ENCODE measurements at places on chromosomes 6 and 20.

- DNase-seq, result no peak
Measured at GRCh38 chr20:36969478-36970186, 18.1 kb upstream of the SAMHD1 start.

DNA sequence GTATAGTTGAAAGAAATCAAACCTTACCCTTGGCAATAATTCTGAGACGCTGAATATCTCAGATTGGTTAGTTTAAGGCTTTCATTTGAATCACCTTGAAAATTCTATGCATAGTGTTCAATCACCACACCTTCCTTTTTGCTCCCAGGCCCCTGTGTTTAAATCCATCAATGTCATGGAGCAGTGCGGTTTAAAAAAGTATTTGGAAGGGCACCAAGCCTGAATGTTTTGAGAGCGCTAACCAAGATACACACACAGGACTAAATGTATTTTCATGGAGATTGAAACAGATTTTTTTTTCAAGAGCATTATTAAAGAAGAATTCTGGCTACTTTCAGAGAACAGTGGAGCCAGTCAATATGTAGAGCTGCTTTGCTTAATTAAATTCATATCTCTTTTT lies 195.7 kb downstream of the CENPW start:
- no peak for DNase-seq

DNA sequence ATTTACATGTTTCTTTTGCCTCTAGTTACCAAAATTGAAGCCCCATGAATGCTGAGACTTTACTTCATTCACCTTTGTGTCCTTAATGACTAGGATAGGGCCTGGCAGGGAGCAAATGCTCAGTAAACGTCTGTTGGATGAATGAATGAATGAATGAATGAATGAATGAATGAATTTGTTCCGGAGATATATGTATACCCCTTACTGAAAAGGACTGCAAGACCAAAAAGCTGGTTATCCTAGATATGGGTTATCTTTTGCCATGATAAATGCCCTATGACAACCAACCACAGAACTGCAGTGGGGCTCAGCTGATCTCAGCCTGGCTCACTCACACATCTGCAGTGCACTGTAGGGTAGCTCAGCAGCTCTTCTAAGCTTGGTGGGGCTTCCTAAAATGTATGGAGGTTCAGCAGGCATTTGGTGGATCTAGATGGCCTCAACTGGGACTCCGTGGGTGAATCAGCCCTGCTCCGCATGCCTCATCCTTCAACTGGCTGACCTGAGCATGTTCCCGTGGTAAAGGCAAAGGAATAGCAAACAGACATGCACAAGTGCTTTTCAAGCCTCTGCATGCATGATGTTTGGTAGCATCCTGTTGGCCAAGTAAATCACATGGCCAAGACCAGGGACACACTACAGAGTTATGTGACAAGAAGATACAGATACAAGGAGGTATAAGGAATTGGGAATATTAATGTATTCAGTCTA lies 378.7 kb upstream of the SOX4 start:
- DNase-seq, result no peak

- DNase-seq, result no peak
Measured at GRCh38 chr6:7542065-7542873, 798 bp downstream of the DSP start.

DNA sequence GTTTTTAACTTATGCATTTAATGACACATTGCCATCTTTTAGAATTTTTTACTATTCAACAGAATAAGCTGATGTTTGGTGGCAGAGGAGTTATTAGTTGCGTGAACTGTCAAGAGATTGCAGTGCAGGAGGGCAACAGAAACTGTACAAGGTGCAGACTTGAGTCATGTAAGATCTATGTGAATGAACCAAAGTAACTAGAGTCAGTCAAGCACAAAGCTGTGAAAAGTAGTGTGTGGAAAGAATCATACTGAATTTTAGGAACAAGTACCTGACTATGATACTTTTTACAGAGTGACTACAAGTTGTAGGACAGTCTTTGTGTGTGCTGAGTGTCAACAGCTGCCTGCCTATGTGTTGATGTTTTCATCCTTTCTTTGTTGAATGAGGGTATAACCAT lies 2.7 kb upstream of the C6orf163 start:
- DNase-seq, result no peak

DNA sequence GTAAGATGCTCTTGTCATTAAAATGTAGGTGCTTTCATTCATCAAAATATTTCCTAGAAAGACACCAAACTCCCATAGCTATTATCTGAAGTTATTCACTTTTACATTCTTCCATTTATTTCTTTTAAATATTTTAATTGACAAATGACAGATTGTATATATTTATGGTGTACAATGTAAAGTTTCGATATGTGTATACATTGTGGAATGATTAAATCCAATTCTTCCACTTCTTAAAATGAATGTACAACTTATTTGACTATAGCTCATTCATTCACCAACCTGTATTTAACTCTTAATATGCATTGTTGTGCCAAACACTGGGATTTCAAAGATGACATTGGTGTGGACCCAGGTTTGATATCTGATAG lies 41.0 kb downstream of the CCN2 start:
- no peak for DNase-seq

DNA sequence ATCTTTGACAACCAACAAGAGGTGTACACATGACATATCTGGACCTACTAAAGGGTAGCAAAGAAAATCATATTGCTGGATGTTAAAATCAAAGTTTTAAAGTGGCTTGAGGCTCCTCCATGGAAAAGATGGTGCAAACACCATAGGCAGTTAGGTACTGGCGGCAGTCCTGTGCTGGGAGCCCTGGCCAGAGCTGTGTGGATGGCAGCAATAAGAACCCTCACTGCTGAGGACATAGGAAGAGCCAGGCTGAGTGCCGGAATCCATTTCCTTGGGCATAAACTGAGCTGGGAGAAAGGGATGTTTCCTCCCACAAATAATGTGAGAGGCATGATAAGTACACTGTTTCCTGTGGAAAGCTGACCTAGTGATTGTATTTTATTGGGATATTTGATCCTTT lies 89.9 kb downstream of the ARID1B start:
- DNase-seq, result no peak

GRCh38 chr20:59823030-59823423 lies 110.4 kb downstream of the SYCP2 start:
- DNase-seq, result no peak

DNA sequence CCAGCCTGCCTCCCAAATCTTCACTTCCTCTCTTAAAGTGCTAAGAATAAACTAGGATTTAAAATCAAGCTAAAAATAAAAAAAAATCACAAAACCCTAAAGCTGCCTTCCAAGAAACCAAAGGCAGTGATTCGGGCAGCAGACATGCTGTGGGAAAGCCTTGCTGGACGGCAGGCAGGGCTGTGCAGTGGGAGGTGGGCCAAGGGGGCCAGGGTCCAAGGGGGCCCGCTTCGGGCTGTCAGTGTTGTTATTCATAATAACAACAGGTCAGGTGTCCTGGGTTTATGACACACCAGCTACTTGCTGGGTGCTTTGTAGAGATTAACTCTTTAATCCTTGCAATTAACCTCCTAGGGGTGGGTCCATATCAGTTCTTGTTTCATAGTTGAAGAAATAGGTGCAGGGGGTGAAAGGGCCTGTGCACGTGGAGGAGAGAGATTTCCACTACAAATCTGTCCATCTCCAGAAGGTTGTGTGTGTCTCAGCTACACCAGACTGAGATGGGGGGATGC lies 40.4 kb downstream of the CD40 start:
- DNase-seq, result no peak

- no peak for DNase-seq
Measured at GRCh38 chr20:37385659-37386504, 39.9 kb downstream of the SRC start.

DNA sequence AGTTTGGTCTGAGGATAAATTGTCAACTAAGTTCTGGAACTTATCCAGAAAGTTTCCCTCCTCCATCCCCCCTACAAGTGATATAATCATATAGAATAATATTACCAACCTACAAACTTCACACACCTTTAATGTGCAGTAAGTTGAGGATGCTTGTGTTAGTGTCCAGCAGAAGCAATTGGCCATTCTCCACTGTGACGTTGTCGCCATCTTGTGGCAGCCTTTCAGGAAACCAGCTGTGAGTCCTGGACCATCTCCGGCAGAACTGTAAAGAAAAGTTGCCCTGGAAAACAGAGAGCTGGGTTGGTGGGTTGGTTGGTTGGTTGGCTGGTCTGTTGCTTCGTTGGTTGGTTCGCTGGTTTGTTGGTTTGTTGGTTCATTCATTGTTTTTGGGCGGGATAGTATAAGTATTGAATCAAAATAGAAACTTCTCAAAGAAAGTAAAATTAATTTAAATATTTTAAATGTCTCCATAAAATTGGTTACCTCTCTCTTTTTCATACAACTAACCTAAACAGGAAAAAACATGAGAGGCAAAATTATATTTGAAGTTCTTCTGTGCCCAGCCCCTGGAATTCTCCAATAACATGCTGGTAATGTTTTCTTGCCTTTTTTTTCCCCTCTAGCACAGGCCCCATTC lies 127.5 kb downstream of the PKHD1 start:
- no peak for DNase-seq

DNA sequence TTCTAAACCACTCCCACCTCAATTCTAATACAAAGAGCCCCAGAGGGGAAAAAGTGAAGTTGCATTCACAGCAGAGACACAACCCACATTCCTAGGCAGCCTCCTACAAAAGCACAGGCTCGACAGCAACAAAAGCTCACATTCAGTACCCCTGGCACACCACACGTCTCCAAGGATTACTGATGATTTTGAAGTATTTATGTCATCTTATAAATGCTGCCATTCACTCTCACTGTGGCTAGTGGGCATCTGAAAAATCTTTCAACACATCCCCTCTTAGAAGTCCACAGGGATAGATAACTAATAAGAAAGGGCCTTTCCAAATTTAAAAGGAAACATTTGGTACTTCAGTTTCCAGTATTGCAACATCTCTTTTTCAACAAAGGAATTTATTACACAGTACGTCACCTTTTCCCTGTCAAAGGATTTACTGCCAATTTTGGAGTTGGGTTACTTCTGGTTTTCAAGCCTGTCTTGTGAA lies 146.7 kb downstream of the TASP1 start:
- no peak for DNase-seq

DNA sequence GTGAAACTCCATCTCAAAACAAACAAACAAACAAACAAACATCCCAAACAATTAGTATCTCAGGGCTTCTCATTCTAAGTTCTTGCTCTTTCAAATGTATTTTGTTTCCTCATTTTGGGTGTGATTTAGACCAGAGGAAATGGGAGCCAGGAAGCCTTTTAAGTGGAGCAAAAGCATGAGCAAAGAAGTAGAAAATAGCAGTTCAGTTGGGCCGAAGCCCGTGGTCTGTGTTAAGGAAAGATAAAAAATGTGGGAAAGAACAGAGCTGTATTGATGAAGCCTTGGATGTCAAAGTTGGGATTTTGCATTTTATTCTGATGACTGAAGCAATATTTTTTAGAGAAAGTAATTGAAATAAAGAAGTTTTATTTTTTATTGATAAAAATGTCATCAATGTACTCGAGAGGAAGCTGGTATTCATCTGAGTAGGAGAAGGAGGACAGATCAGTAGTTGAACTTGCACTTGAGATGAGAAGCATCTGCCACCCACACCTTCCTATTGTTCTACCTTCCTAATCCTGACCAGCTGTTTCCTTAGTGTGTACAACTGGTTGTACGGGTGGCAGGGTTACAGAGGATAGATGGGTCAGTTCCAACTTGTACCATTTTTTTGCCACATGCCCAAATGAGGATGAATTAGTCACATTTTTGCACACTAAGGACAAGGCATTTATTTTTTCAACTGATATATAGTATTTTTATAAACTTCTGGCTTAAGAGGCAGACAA lies 56.1 kb downstream of the KIAA0408 start:
- DNase-seq, result no peak

- no peak for DNase-seq
Measured at GRCh38 chr20:58894652-58895447, 42.3 kb downstream of the GNAS start.

DNA sequence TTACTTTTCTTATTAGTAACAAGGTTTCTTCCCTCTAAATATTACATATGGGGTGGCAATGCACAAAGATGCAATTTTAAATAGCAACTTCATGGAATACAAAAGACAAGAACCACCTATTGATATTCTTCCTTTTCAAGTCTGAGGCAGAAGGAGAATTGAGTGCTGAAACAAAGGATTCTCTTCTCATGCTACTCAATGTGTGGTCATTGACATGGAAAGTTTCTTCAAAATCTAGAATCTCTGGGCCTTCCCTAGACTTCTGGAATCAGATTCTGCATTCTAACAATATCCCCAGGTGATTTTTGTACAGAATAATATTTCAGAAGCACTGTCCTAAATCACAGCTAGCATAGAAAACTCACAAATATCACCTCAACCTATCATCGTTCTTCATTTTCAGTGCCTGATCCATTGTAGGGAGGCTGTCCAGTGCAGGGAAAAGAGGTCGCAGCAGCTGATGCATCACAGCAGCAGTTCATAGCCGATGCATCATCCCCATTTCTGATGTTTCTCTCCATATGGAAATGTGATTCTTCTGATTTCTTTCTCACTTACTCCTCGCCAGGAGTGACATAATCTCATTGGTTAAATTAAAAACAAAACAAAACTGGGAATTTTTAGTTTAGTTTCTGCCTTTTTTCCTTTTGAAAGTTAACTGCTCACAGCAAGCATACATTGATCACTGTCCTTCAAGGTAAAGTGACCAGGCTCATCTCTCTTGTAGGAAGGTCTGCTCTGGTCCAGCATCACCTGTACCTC lies 139.5 kb upstream of the FAM83B start:
- no peak for DNase-seq

DNA sequence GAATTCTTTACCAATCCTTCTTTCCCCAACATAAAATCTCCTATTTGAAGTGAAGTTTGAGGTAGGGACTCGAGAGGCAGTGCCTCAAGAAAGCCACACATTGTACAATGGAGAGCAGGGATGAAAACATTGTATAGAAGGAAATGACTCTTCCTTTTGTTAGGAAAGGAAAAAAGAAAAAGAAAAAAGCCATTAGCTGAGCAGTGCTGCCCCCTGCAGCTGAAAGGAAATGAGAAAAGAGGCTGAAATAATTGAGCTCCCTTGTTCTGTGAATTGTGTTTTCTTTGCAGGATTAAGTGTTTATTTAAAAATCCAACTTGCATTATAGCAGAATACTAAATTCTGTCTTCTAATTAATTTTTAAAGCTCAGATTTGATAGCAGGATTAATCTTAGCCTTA lies 162.9 kb upstream of the SASH1 start:
- peak; percentile 29 for DNase-seq

- DNase-seq, result no peak
Measured at GRCh38 chr20:22999756-23000155, 35.4 kb upstream of the SSTR4 start.

DNA sequence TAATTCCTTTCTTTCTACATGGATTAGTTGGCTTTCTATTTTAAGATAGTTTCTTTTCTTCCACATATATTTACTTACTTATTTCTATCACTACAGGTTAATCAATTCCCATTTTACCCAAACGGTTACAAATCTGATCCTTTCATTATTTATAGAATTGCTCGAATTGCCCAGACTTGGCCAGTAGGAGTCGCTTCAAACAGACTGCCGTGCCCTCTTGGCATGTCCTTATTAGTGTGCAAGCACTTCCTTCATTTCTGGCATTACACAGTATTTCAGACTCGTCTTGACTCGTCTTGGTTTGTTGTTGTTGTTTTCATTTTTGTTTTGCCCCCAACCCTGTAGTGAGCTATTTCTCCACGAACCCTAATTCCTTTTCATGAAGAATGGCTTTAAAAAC lies 74.6 kb downstream of the SAMD3 start:
- no peak for DNase-seq

Measured in SW 1271 (cell line).